ENCODE measurements at places on chromosomes 16 and 17. TPM values are rescaled to one million over a fixed set of nuclear protein-coding genes. Genes with fewer than 3 reads are reported as not detected.

DNA sequence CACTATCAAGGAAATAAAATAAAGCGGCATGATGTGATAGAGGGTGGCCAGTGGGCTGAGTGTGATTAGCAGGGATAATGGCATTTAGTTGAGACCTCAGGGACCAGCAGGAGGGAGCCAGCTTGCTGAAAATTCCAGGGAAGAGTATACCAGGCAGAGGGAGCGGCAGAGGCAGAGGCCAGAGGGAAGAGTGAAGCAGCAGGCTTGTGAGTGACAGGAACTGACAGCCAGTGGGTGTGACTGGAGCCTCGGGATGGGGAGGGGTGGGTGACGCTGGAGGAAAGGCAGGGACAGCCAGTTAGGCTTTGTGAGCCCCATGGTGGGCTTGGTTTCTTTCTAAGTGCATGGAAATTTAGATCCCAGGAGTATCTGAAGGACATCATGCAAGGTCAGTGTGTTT lies 209.7 kb upstream of the CACNG3 start:
- DNase-seq, result no peak

GRCh38 chr16:71670537-71670936 lies 44.6 kb downstream of the MARVELD3 start:
- DNase-seq, result no peak

DNA sequence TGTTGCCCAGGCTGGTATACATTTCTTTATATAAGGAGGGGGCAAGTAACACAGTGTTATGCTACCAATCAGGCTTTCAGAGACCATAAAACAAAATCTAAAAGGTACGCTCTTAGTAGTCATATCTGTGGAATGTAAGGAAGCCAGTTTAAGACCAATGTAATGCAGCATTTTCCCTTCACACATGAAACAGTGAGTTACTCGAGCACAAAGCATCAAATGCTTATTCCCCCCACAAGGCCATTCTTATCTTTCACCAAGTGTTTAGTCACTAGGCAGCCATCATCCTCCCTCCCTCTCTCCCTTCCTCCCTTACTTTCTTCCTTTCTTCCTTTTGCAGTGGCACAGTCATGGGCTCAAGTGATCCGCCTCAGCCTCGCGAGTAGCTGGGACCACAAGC lies 12.8 kb downstream of the HMOX2 start:
- no peak for DNase-seq

PSKH1 gene
- total RNA-seq, result 24.0 TPM

- no peak for DNase-seq
Measured at GRCh38 chr17:50549969-50550368, 3.0 kb downstream of the SPATA20 start.

PIK3R6 gene
- 0.36 TPM for total RNA-seq

Data from right cardiac atrium (tissue), 5 donors.